ENCODE measurements at places on chromosomes 5 and 9.
A peak's percentile ranks its signal among the peaks of the same experiment; 100 is the strongest.

GRCh38 chr5:84091127-84091799 lies 293.4 kb downstream of the EDIL3 start:
- no peak for DNase-seq

GRCh38 chr5:173065155-173065554 lies 9.0 kb downstream of the CREBRF start:
- no peak for DNase-seq

DNA sequence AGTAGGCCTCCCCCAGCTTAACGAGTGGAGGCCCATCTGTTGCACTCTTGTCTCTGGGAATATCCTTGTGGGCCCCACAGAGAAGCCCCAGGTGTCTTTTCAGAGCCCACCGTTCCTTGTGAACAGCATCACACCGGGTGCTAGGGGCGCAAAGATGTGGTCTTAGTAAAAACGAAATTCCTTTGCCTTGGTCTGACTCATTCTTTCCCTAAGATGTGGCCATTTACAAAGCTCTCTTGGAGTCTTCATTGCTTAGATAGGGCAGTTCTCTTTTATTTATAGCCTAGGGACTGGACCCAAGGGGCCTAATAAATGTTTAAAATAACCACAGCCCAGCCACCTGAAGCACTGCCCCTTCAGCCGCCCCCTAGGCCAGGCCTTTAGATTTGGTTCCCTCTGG lies 52.8 kb upstream of the RPL26L1 start:
- no peak for DNase-seq

GRCh38 chr5:160792281-160792680 lies 59.7 kb downstream of the ATP10B start:
- no peak for DNase-seq

DNA sequence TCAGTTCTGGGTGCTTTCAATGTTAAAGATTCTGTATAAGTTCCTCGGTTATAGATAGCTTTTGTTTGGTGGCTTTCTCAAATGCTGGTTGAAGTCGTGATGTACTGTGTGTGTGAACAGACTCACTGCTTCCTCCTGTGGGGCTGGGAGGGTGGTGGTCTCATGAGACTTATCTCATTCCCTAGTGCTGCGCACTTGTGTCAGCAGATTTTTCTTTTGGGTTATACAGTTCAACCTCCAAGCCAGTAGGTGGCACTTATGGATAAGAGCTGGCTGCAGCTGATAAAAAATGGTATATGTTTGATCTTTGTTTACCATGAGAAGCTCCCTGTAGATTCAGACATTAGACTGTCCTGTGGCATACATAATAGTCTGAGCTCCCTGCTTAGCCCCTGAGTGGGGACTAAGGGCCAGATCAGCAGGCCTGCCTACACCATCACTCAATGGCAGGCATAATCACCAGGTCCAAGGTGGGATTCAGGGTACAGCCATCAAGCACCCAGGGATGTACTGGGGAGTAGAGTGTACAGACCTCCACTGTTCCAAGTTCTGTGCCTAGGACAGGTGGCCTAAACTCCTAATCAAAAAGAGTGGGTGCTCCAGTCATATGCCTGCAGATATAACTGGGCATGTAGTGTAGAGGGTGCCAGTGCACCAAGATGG lies 174.2 kb downstream of the OXCT1 start:
- DNase-seq = no peak

DNA sequence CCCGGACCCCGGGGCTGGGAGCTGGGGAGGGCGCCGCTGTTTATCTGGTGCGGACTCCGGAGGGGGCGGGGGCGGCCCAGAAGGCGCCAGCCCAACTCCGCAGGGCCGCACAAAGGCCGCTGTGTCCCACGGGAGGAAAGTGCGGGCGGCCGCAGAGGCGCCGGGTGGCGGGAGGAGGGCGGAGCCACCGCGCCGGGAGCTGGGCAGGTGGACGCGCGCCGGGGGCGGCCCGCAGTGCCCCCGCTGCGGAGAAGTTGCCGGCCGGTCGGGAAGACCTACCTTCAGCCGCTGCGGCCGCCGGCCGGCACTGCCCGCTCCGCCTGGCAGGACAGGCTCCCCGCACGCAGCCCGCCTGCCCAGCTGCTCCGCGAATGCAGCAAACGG lies 43.6 kb downstream of the NACC2 start:
- DNase-seq = peak; percentile 78

DNA sequence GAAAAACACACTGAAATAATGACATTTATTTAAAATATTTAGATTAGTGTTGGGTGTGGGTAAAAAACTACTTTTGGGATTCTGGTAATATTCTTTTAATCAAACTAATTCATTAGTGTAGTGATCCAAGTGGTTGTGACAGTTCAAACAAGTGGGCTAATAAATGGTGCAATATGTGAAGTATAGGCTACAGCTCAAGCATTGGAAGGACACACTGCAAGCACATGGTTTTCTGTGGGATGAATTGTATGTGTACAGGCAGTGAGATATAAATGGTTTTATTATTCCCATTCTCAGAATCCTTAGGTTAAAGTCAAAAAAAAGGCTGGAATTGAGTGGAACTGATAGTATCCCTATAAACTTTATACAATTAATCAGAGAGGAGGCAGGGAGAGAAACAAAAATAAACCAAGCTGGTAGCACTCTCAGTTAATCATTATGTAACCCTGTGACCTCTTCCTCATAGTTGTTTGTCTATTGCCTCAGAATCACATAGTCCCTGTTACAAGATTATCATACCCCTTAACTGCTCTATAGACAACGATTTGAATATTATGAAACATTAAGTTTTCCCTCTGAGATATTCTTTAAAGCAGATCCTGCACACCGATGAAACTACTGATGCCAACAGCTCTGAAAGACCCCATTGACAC lies 1755.4 kb upstream of the ACO1 start:
- no peak for DNase-seq

DNA sequence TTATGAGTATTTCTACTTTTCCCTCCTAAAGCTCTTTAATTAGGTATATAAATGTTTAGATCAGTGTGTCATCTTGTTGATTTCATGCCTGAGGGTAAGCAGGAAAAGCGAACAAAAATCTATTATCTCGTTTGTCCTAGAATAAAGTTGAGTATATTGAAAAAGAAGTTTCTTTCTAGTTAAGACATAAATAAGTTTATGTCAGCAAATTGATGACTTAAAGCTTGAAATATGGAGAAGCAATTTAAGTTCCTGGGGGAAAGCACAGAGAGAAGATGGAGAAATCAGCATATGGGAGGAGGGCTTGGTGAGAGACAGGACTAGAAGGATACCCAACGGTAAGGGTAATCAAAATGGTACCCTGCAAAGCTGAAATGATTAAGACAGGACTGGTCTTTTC lies 813.4 kb downstream of the MTRR start:
- DNase-seq = no peak

DNA sequence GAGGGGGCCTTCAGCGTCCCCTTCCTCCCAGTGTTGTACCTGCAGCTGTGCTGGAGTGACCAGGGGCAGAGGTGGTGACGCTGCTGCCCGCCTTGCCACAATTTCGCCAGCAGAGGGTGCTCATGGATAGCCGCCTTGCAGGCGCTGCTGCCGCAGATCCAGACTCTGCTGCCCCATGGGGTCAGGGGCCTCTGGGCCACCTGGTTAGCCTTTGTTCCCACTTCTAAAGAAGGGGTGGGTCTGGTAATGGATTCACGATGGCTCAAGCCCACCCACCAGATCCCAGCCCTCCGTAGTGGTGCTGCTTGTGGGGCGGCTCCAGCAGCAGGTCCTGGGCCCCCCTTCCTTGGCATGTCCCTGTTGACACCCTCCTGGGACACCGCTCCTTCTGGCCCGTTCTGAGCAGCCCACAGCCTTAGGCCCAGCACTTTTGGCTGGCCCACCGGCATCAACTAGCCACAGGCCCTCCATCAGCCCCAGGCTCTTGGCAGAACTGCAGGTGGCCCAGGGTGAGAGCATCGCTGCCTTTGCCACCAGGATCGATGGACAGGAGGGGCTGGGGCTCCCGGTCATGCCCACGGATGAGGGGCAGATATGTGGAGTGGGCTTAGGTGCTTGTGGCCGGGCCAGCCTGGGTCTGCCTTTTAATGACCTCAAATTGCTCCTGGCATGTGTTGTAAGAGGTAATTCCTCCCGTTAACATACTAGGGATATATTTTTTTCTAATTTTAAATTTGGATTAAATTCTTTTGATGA lies 57.2 kb downstream of the COL5A1 start:
- DNase-seq = peak; percentile 23

DNA sequence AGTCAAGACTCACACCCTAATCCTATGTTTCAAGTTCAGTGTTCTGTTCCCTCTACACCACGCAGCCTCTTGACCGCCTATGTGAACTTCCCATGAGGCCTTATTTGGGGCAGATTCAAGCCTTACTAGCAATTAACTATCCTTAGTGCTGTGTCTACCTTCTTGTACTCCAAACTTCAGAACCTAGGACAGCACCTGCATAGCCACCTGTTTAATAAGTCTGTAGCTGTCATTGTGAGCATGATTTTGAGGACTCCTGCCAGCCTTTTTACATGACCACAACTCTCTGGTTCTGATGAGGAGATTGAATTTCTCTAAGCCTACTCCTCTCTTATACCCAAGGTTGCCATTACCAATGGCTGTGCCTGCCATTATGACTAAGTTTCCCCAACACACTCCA lies 50.8 kb upstream of the PCSK1 start:
- DNase-seq = no peak

DNA sequence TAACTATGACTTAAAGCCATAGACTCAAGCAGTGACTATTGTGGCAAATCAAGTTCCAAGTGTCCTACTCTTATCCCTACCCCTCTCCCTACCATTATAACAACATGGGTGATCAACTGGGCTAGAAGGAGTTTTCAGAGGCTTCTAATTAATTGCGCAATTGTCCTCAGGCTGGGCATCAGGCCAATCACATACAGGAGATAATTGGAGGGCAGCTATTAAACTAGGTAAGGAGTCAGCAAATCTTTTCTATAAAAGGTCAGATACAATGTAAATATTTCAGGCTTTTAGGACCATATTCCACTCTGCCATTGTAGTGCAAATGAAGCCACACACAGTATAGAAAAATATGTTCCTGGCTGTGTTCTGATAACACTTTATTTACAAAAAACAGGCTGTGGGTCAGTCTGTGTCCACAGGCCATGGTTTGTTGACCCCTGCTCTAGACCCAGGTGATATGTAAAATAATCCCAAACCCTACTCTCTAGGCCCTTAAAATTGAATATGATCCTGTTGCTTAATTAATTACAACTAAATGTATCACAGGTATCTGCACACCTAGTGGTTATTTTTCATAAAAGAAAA lies 141.4 kb upstream of the PIK3R1 start:
- DNase-seq = no peak

GRCh38 chr9:78601957-78602565 lies 305.1 kb downstream of the PSAT1 start:
- DNase-seq = no peak

DNA sequence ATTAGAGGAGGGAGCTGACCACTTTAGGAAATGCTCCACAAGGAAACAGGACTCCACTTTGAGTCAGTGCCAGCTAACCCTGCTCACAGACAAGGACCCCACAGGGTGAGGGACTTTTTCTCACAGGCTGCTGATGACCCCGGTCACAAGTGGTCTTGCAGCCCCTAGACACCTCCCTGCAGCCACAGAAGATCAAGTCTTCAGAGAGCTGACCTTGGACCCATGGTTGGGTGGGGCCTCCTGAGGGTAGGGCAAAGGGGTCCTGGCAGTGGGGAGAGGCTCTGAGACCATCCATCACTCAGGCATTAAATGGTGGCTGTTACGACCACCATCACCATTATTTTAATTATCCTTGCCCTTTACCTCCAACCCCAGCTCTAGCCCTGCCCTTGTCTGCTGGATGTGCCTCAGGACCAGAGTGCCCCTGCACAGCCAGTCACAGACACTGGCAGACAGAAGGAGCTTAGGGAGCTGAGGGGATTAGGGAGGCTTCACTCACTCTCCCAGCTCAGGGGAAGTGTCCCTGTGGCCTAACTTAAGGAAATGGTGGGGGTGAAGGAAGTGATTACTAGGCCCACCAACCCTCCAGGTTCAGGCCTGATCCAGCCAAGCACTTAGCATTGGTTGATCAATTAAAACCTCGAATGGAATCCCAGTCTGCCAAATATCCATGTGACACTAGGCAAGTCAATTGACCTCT lies 1.6 kb downstream of the ACSL6 start:
- DNase-seq = no peak

DNA sequence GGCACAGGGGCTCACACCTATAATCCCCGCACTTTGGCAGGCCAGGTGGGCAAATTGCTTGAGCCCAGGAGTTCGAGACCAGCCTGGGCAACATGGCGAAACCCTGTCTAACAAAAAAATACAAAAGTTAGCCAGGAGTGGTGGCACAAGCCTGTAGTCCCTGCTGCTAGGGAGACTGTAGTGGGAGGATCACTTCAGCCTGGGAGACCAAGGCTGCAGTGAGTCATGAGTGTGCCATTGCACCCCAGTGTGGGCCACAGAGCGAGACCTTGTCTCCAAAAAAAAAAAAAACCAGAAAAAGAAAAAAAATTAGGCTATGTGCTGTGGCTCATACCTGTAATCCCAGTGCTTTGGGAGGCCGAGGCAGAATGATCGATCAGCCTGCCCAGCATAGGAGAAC lies 58.5 kb upstream of the EIF4EBP3 start:
- DNase-seq = no peak

DNA sequence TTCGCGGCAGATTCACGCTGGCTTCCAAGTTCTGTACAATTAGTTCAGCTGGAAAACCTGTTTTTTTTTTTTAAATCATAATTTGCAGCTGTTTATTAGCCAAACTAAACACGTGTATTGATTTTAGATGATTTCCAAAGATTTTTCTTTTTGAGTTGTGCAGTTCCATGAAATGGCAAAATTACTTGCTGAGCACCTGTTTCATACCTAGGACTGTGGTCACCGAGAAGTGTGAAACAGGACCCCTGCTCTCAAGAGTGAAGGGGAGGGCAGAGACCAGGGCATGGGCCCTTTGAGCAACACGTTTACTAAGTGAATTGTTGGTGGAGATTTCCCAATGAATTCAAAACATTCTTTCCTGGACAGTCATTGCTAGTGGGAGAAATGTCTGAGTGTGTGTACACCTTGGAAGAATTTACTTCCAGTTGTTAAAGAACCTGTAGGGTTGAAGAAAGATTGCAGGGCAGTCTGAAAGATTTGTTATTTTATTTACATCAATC lies 688 bp downstream of the SNX24 start:
- no peak for DNase-seq

GRCh38 chr9:117644932-117645636 lies 59.1 kb upstream of the TLR4 start:
- DNase-seq = no peak

DNA sequence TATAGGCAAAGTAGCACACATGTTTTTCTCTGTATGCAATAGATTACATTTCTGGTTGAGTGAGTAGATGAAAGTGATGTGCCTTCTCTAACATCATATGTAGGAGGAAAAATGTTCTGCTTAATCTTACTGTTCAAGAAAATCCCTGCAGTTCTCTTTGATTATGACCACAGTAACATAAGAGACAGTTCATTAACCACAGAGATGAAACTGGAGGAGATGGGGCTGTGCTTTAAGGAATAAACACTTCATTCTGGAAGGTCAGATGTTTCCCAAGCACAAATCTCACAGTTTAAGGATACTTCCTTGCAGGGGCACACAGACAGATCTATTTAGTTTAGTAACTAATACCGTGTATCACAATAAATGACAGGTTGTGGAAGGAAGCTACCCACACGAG lies 150.2 kb downstream of the SEMA5A start:
- DNase-seq = no peak

- DNase-seq = no peak
These were observed 54.2 kb downstream of the WHRN start for GRCh38 chr9:114450833-114451706.

GRCh38 chr9:4517274-4517673 lies 27.0 kb downstream of the SLC1A1 start:
- no peak for DNase-seq

- peak; percentile 59 for DNase-seq
These were observed 45.9 kb upstream of the KCNMB1 start for GRCh38 chr5:170434966-170435605.

GRCh38 chr5:113490317-113490716 lies 2.1 kb upstream of the MCC start:
- no peak for DNase-seq
